ENCODE measurements at places on chromosomes 13 and 19. TPM values are rescaled to one million over a fixed set of nuclear protein-coding genes. Genes with fewer than 3 reads are reported as not detected.

PLEKHF1 gene
- 4.4 TPM for polyA plus RNA-seq

SLC7A9 gene
- polyA plus RNA-seq, result 0.62 TPM

RDH8 gene
- polyA plus RNA-seq, result not detected

TEKTIP1 gene
- polyA plus RNA-seq, result not detected

USHBP1 gene
- not detected for polyA plus RNA-seq

NAT14 gene
- 57.4 TPM for polyA plus RNA-seq

CFAP97D2 gene
- polyA plus RNA-seq, result not detected
